Esophagus muscularis mucosa (tissue), 4 donors: ENCODE measurements at places on chromosomes 16 and 17. TPM values are rescaled to one million over a fixed set of nuclear protein-coding genes. Genes with fewer than 3 reads are reported as not detected.

DNA sequence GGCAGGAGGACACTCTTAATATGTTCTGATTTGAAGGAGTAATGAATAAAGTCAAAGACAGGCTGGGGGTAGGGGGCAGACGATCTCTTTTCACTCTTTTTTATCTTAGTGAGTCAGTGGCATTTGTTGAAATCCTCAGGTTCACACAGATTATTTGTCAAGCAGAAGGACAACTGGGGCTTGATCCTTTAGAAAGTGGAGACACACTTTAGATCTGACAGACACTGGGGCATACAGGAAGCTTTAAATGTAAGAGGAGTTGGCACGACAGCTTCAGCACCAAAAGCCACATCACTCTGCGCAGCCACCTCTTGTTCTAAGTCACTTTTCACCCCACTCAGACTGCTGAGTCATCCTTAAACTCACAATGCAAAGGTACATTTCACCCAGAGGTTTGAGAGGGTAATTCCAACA is 121.5 kb downstream of the STXBP4 start:
- H3K27ac ChIP-seq, result no peak overlapping the region
- no peaks in the 10 kb centered on the region for H3K27me3 ChIP-seq
- no peak overlapping the region for H3K4me3 ChIP-seq
- no peaks in the 10 kb centered on the region for H3K4me1 ChIP-seq
- DNase-seq, result no peak
- no peaks in the 10 kb centered on the region for H3K36me3 ChIP-seq

GRCh38 chr16:67459066-67459860 is 21.7 kb downstream of the ATP6V0D1 start:
- peak overlapping the region; percentile 68 for H3K27ac ChIP-seq
- peaks cover 8% of the 10 kb centered on the region for H3K36me3 ChIP-seq
- peaks cover 83% of the 10 kb centered on the region for H3K4me1 ChIP-seq
- H3K4me3 ChIP-seq, result no peak overlapping the region

GRCh38 chr17:73560661-73561060 is 83.6 kb downstream of the SDK2 start:
- H3K4me1 ChIP-seq, result no peaks in the 10 kb centered on the region
- no peak for DNase-seq
- peaks cover 46% of the 10 kb centered on the region for H3K27me3 ChIP-seq
- H3K36me3 ChIP-seq, result no peaks in the 10 kb centered on the region
- H3K4me3 ChIP-seq, result no peak overlapping the region
- H3K27ac ChIP-seq, result no peak overlapping the region

GRCh38 chr17:50922107-50922506 is 56.0 kb upstream of the TOB1 start:
- H3K36me3 ChIP-seq, result no peaks in the 10 kb centered on the region
- no peak for DNase-seq
- H3K27ac ChIP-seq, result peak overlapping the region; percentile 87
- no peaks in the 10 kb centered on the region for H3K27me3 ChIP-seq
- H3K4me3 ChIP-seq, result no peak overlapping the region

- H3K4me1 ChIP-seq, result peaks cover 6% of the 10 kb centered on the region
- DNase-seq, result no peak
- H3K4me3 ChIP-seq, result no peak overlapping the region
- no peaks in the 10 kb centered on the region for H3K36me3 ChIP-seq
- H3K27ac ChIP-seq, result no peak overlapping the region
Measured at GRCh38 chr16:70597135-70597835, 49.1 kb upstream of the IL34 start.

DNA sequence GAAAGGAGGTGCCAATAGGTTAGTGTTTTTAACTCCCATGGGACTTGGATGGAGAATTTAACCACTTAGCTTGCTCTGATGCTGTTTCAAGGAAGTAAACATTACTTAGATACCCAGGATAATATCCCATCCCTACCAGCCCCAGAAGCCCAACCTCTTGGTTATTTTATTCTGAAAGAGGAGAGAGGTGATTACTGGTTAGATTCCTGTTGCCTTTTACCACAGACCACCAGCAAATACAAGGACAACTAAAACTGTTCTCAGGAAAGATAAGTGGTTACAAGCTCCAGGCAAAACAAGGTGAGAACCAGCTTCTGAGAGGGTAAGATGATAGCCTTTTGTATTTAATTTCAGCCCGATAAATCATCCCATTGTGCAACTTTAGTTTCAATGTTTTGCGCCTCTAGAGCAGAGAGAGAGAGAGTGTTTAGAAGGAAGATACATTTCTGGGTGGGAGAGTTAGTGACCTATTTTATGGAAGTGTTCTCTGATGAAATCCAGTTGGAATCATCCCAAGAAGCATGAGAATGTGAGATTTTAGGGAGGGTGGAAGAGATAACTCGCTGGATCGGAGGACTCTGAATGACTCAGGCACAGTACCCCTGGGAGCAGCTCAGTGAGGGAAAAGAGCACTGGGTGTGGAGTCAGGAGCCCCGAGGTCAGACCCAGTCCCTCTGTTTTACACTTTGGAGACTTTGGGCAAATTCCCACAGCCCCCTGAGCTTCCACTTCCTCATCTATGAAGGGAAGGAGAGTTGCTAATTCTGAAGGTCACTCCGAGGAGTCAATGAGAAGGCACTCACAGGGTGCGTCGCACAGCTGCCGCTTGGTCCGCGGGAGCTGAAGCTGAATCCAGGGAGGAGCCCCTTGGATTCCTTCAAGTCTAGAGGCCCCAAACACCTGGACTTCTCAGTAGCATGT is 12.1 kb downstream of the GLP2R start:
- DNase-seq, result no peak
- no peaks in the 10 kb centered on the region for H3K27me3 ChIP-seq
- peaks cover 55% of the 10 kb centered on the region for H3K4me1 ChIP-seq
- H3K27ac ChIP-seq, result peak overlapping the region; percentile 37

- peaks cover 44% of the 10 kb centered on the region for H3K4me1 ChIP-seq
- peak overlapping the region; percentile 31 for H3K4me3 ChIP-seq
- H3K27ac ChIP-seq, result peak overlapping the region; percentile 64
- H3K36me3 ChIP-seq, result no peaks in the 10 kb centered on the region
- no peaks in the 10 kb centered on the region for H3K27me3 ChIP-seq
Measured at GRCh38 chr17:334974-335481, 17.6 kb downstream of the RPH3AL start.

- H3K36me3 ChIP-seq, result no peaks in the 10 kb centered on the region
- no peaks in the 10 kb centered on the region for H3K27me3 ChIP-seq
- no peak overlapping the region for H3K27ac ChIP-seq
- H3K4me3 ChIP-seq, result no peak overlapping the region
Measured at GRCh38 chr17:48513097-48513496, 17.7 kb downstream of the HOXB1 start.

GRCh38 chr16:70706948-70707465 is 21.2 kb upstream of the MTSS2 start:
- H3K27ac ChIP-seq, result peak overlapping the region; percentile 96
- H3K4me3 ChIP-seq, result no peak overlapping the region
- H3K27me3 ChIP-seq, result no peaks in the 10 kb centered on the region
- DNase-seq, result no peak
- H3K36me3 ChIP-seq, result no peaks in the 10 kb centered on the region

- no peak overlapping the region for H3K27ac ChIP-seq
- no peak for DNase-seq
- H3K4me1 ChIP-seq, result peaks cover 45% of the 10 kb centered on the region
- no peaks in the 10 kb centered on the region for H3K27me3 ChIP-seq
Measured at GRCh38 chr17:41915020-41915419, 3.7 kb downstream of the ACLY start.

GRCh38 chr16:81066681-81067080 is 10.4 kb downstream of the C16orf46 start:
- no peaks in the 10 kb centered on the region for H3K4me1 ChIP-seq
- no peak overlapping the region for H3K27ac ChIP-seq
- no peak overlapping the region for H3K4me3 ChIP-seq
- no peak for DNase-seq
- no peaks in the 10 kb centered on the region for H3K27me3 ChIP-seq

Gene FAM171A2
- 0.99 TPM for total RNA-seq

Gene DLG4
- 18.5 TPM for total RNA-seq

Gene VASN
- 31.3 TPM for total RNA-seq

Gene AURKB
- total RNA-seq, result 1.5 TPM

Gene PDIA2
- total RNA-seq, result 0.23 TPM

Gene VAT1L
- total RNA-seq, result 1.7 TPM

Gene ABCA9
- 25.3 TPM for total RNA-seq
